ENCODE measurements at places on chromosomes 2 and 18. TPM values are rescaled to one million over a fixed set of nuclear protein-coding genes. Genes with fewer than 3 reads are reported as not detected.

ANXA4 gene
- total RNA-seq: 323 TPM

DNAJB2 gene
- total RNA-seq: 57.4 TPM

SLC40A1 gene
- total RNA-seq: 3.4 TPM

CCDC74A gene
- 12.7 TPM for total RNA-seq

GPR45 gene
- not detected for total RNA-seq

MLPH gene
- total RNA-seq: 251 TPM

EML6 gene
- 1.0 TPM for total RNA-seq

DNAJC5G gene
- not detected for total RNA-seq

PTRHD1 gene
- 62.4 TPM for total RNA-seq

METAP1D gene
- 2.5 TPM for total RNA-seq

POTEC gene
- total RNA-seq: not detected

CROCC2 gene
- total RNA-seq: not detected

STRN gene
- 13.1 TPM for total RNA-seq

SLC9A2 gene
- 3.4 TPM for total RNA-seq

RAB6C gene
- total RNA-seq: not detected

ANKRD23 gene
- 0.72 TPM for total RNA-seq

ASB3 gene
- total RNA-seq: 13.8 TPM

DNER gene
- total RNA-seq: 10.2 TPM

SLC4A5 gene
- 0.32 TPM for total RNA-seq

IL1B gene
- 0.24 TPM for total RNA-seq

RIT2 gene
- total RNA-seq: not detected

CABYR gene
- 10.4 TPM for total RNA-seq

PCARE gene
- not detected for total RNA-seq

SATB2 gene
- total RNA-seq: 3.4 TPM

SOCS6 gene
- total RNA-seq: 32.6 TPM

SPEG gene
- 7.9 TPM for total RNA-seq

RAB1A gene
- 228 TPM for total RNA-seq

PRKRA gene
- total RNA-seq: 30.3 TPM

CCDC148 gene
- total RNA-seq: 0.39 TPM

LRRTM1 gene
- not detected for total RNA-seq

SLC5A6 gene
- 72.9 TPM for total RNA-seq

RNMT gene
- total RNA-seq: 19.0 TPM

SLC14A1 gene
- 0.08 TPM for total RNA-seq

APCDD1 gene
- 0.14 TPM for total RNA-seq

TCF4 gene
- 1.3 TPM for total RNA-seq

BCL11A gene
- 0.20 TPM for total RNA-seq

BCL2 gene
- total RNA-seq: 0.57 TPM

KLHL41 gene
- total RNA-seq: 0.37 TPM

ASIC4 gene
- not detected for total RNA-seq

SLC9A4 gene
- total RNA-seq: not detected

FN1 gene
- 174 TPM for total RNA-seq

KCNG2 gene
- not detected for total RNA-seq

FOXI3 gene
- not detected for total RNA-seq

RGPD3 gene
- total RNA-seq: 0.20 TPM

TFCP2L1 gene
- total RNA-seq: 4.9 TPM

LDAH gene
- total RNA-seq: 20.2 TPM

All from A549 treated with CORT108297 at 1 μM for 4 hours (cell line).